Keratinocyte (primary cell): ENCODE measurements at places on chromosomes 2 and 18.

GRCh38 chr2:28901841-28902240, 7.4 kb downstream of the WDR43 start:
- DNase-seq, result no peak

- no peak for DNase-seq
Measured at GRCh38 chr2:203861607-203862006, 6.0 kb upstream of the CTLA4 start.

DNA sequence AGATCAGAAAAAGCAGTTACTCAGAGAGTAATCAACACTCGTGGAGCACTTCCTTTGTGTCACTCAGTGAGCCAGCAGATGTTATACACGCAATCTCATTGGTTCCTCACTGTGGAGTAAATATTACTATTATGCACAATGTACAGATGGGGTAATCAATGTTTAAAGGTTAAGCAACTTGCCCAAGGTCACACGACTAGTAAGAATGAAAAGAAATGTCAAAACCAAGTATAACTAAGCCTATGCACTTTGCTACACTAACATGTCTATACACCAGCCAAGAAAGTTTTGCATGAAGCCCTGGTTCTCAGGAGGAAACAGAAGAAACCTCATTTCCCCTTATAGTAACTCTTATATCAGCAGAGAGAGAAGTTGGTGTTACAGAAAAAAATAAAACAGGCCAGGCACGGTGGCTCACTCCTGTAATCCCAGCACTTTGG, 5.4 kb downstream of the METTL21A start:
- no peak for DNase-seq

GRCh38 chr2:168633895-168634294, 168.5 kb upstream of the NOSTRIN start:
- no peak for DNase-seq

GRCh38 chr2:71606244-71606643, 152.9 kb downstream of the DYSF start:
- no peak for DNase-seq

GRCh38 chr2:144801766-144802165, 281.8 kb upstream of the ZEB2 start:
- no peak for DNase-seq

GRCh38 chr2:239292959-239293774, 107.7 kb downstream of the HDAC4 start:
- no peak for DNase-seq

- DNase-seq, result no peak
Measured at GRCh38 chr2:204264621-204265140, 280.6 kb upstream of the PARD3B start.

DNA sequence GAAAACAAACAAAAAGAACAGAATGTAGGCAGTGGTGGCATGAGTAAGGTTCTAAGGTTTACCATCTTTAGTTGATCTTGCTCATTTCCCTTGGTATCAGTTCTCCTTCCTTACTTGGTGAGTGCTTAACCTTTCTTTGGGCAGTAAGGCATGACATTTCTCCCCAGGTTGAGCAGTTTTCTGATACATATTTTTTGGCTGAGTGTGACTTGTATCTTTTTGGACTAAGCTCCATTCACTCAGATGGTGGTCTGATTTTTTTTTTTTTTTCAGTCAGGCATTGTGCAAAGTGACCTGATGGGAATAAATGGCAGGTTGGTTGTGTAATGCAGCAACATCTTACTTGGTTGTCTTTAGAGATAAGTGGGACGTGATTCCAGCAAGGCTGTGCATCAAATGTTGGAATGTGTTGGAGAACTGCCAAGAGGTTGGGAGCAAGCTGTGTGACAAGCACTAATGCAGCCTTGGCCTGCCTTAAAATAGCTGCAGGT, 15.1 kb downstream of the SPTBN1 start:
- no peak for DNase-seq

- no peak for DNase-seq
Measured at GRCh38 chr2:111919794-111920608, 21.6 kb downstream of the MERTK start.
